ENCODE measurements at places on chromosomes 12 and 14.

- peak; percentile 81 for DNase-seq
These were observed 40.9 kb upstream of the VASH1 start for GRCh38 chr14:76720382-76720813.

GRCh38 chr12:126781593-126781992, 1485.4 kb upstream of the TMEM132C start:
- no peak for DNase-seq

- peak; percentile 53 for DNase-seq
These were observed 30.9 kb downstream of the SLC2A3 start for GRCh38 chr12:7905071-7905470.

GRCh38 chr14:99099051-99099787, 172.8 kb downstream of the BCL11B start:
- DNase-seq = no peak

- DNase-seq = no peak
These were observed 1.8 kb downstream of the BAG5 start for GRCh38 chr14:103560691-103561090.

DNA sequence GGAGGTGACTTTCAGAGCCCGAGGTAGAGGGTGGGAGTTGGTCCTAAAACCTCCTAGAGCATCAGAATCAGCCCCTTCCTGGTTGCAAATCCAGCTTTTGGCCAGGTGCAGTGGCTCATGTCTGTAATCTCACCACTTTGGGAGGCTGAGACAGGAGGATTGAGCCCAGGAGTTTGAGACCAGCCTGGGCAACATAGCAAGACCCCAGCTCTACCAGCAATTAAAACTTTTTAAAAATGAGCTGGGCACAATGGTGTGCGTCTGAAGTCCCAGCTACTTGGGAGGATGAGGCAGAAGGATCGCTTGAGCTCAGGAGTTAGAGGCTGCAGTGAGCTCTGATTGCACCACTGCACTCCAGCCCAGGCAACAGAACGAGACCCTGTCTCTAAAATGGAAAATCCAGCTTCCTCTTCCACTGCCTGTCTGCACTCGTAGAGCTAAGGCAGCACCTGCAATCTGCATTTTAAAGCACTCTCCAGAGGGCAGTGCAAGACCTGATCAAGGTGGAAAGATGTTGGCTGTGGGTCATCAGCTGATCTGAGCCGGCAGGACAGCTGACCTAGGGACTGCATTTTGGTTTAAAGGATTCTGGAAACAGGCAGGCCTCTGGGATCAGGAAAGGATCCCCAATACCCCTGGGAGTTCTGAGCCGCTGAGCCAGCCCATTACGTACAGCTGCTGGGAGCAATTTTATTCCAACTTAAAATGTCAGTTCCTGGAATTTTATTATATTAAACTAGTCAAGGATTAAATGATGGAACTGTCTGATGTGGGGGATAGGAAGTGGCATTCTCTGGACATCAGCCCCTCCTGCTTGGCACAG, 1.8 kb upstream of the TESC start:
- no peak for DNase-seq

- DNase-seq = no peak
These were observed 32.5 kb downstream of the KRT76 start for GRCh38 chr12:52744493-52745156.

DNA sequence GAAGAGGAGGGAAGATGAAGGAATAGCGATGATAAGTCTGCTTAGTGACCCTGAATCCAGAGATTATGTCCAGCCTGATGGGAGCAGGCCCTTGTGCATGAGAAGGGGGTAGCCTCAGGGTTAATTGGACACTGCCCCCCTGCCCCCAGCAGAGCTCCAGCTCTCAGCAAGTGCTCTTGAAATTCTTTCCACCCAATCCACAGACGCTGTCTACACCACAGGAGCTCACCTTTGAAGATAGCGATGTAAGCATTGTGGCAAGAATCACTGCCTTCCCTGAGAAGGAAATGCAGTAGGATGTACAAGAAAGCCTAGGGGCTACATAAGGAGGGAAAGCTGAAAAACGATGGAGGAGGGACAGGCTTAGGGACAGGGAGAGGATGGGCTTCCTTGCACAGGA, 39.4 kb downstream of the CRACR2A start:
- DNase-seq = no peak

- DNase-seq = no peak
These were observed 543 bp upstream of the GLIPR1 start for GRCh38 chr12:75479963-75480461.

DNA sequence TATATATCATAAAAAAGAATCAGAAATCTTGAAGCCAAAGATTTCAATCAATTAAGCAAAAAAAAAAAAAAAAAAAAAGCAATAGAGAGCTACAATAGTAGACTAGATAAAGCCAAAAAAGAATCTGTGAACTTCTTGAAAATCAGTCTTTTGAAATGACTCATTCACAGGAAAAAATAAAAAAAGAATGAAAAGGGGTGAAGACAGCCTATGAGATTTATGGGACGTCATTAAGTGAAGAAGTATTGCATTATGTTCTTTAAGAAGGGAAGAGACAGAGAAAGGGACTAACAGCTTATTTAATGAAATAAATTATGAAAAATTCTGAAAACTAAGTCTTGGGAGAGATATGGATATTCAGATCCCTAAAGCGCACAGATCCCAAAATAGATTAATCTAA, 103.8 kb downstream of the ACSS3 start:
- DNase-seq = no peak

DNA sequence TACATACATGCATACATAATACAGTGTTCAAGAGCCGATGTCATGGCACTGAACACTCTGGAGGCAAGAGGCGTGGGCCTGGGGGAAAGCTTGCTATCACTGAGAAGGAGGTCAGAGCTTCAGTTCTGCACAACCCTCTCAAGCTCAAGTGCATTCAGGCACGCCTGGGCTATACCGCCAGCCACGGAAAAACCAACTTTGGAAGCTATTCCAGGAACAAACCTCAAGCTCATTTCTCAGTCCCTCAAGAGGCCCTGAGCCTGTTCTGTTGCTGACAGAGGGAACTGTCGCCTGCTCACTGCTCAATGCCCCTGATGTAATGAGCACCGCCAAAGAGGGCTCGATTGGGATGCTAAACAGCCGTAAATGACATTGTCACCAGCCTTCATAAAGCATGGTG, 9.2 kb downstream of the NOS1 start:
- no peak for DNase-seq

DNA sequence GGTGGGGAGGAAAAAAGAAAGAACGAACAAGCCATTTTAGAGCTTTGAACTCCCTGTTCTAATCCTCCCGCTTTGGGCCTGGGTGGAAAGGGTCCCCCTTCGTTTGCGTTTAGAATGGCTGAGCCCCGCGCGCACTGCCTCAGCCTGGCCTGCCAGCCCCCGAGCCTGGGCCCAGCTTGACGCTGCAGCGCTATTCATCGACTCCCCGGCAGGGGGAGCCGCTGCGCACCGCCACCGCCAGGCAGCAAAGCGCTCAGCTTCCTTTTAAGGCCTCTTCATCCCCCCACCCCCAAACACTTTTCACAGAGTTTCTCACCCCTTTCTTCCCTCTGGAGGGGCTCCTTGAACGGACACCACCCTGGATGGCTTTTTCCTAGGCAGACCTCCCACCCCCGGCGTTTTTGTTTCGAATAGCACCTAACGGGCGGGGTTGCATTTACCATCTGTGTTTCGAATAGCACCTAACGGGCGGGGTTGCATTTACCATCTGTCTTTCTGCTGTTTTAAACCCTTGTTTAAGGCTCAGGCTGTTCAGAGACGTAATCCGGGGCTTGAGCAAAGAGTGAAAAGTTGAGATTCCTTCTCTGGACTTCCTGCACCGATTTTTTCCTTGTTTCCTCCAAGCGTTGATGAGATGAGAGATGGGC, 56.4 kb upstream of the PIWIL1 start:
- peak; percentile 58 for DNase-seq

DNA sequence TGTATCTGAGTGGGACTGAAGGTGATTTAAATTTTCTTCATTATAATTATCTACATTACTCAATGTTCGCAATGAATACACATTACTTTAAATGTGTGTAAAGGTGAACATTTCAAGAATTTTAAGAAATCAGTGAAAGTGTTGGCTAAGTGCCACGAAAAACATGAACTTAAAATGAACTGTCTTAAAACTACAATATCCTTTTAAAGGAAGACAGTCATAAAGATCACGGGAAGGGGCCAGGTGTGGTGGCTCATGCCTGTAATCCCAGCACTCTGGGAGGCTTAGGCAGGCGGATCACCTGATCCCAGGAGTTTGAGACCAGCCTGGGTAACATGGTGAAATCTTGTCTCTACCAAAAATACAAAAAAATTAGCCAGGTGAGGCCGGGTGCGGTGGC, 11.2 kb downstream of the MOK start:
- no peak for DNase-seq

DNA sequence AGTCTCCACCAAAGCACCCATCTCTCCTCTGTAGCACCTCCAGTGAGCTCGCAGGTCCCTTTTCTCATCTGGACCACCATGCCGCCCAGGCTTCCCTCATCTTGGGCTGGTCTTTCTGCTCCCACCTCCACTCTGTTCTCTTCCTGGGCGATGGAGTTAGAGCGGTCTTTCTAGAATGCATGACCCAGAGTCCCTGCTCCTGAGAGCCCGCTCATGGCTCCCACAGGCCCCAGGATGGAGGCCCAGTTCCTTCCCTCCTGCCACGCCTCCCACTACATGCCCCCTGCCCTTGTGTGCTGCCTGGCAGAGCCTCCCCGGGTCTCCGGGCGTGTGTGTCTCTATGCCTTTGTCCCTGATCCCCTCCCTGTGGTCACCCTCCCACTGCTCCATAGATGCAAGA, 100.7 kb upstream of the RTL1 start:
- no peak for DNase-seq

GRCh38 chr12:105547786-105548185, 217.3 kb downstream of the C12orf75 start:
- DNase-seq = no peak

GRCh38 chr14:64628940-64629408, 75.2 kb upstream of the PLEKHG3 start:
- DNase-seq = peak; percentile 75

GRCh38 chr12:30748147-30748546, 6.6 kb downstream of the CAPRIN2 start:
- no peak for DNase-seq

GRCh38 chr12:129727100-129727499, 176.7 kb downstream of the TMEM132D start:
- DNase-seq = no peak

- DNase-seq = no peak
These were observed 71.6 kb upstream of the PSMC1 start for GRCh38 chr14:90184571-90185266.

DNA sequence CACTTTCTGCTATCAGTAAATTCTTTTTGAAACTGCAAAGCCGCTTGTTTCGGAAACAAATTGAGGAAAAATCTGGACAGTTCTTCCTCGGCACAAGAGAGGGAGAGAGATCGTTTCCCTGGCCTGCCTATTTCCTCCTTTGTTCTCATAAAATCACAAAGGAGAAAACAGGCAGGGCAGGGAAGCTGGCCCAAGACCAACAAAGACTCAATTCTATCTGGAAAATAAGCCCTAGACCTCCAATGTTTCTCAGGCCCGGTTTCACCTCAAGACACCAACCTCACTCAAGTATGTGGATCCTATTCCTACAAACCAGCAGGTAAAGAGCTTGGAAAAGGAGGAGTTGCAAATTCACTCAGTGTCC, 19.5 kb downstream of the DICER1 start:
- peak; percentile 19 for DNase-seq

GRCh38 chr14:93788543-93789227, 400 bp upstream of the PRIMA1 start:
- DNase-seq = peak; percentile 75

- DNase-seq = no peak
These were observed at the start of gene PDE6H for GRCh38 chr12:14972816-14973215. Gene PDE6H, plus strand, starts transcription at chr12:14973042. Its CDS starts 4,971 bp downstream, at chr12:14978013.

DNA sequence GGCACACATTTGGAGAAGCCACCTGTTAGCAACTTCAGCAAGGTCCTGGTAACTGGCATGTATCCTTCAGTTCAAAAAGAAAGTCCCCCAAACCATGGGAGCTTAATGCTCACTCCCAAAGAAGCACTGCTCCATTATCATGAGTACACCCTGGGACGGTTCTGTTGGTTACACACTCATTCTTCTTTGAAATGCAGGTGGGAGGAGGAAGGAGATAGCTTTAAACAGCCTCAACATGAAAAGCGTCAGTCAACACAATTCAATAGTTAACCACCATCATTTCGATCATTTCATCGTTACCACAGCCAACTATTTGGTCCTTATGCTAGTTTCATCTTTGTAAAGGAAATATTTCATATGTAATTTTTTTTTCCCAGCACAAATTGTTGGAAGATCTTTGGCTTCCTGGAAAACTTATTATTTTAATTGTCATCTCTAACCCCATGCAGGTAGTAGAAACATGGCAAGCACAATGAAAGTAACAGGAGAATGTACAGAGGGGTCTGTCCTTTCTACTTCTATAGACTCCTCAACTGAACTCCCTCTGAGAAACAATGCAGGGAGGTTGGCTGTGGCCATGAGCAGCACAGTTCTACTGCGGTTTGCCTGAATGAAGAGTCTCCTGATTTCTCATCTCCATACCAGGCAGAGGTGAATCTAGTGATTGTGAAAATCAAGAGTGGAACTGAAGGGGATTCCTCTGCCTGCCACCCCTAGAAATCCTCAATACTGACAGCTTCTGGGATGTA, 196.4 kb upstream of the FOXN3 start:
- DNase-seq = no peak

- peak; percentile 78 for DNase-seq
These were observed 809 bp downstream of the PRKD1 start for GRCh38 chr14:29926701-29927375.

GRCh38 chr12:114194956-114195355, 211.0 kb downstream of the TBX5 start:
- no peak for DNase-seq

DNA sequence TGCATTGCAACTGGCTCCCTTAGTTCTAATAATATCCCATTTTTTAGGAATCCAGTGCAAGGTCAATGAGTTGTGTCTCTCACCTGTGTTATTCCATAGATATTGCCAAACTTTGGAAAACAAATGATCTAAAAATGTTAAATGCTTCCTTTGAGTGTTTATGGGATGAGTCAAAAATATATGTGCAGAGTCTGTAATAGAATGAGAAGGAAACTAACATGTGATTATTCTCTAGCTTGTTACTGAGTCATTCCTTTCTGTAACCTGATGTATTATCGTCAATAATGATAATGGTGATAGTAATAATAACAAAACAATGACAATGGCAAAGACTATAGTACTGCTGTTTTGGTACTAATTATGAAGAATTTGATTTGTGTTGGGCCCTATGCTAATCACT, 11.5 kb downstream of the ACSS3 start:
- DNase-seq = no peak

- no peak for DNase-seq
These were observed 65.7 kb upstream of the AEBP2 start for GRCh38 chr12:19373586-19373985.

- DNase-seq = no peak
These were observed 47.8 kb downstream of the ATL1 start for GRCh38 chr14:50607761-50608160.

GRCh38 chr12:105706321-105706972, 376.0 kb downstream of the C12orf75 start:
- DNase-seq = no peak

DNA sequence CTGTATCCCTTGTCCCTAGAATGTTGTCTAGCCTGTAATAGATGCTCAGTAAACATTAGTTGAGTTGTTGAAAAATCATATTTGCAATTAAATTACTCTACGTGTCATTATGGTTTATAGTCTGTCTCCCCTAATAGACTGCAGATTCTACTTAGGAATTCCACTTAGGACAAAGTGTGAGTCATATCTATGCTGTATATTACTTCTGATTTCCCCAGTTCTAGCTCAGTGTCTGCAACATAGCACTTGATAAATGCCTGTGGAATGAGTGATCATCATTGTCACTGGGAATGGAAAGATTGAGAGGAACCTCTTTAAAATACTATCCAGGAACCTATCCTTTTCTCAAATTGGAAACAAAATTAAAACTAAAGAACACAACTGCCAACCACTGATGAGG, 99.3 kb downstream of the TBX5 start:
- no peak for DNase-seq
